ENCODE measurements at places on chromosomes 2 and 18.

DNA sequence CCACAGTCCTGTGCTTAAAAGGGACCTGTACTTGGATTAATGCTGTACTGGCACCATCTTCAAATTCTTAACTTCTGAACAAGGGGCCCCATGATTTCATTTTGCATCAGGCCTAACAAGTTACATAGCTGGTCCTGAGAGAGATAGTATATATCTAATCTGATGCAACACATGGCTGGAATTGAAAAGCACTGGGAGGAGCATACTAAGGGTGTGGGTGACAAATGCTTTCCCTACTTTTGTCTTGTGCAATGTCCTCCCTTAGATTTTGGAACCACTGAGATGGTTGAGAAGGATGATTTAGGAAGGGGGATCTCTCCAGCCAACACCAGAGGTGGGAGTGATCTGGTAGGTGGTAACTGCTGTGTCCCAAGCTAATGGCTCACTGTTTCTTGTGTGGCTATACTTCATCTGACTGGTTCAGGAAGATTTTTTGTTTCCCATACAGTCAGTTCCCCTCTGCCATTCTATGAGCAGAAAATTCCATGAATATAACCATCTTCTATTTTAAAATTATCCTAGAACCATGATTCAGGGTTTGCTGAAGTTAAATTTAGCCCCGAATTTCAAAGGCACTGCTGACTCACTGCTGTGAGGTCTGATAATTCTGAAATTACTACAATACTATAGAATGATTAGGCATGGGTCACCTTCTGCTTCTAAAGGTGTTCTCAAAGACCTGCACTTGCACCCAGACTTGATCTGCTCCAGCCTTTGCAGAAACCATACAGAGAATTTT, 108.3 kb upstream of the NCKAP5 start:
- no peak for DNase-seq

DNA sequence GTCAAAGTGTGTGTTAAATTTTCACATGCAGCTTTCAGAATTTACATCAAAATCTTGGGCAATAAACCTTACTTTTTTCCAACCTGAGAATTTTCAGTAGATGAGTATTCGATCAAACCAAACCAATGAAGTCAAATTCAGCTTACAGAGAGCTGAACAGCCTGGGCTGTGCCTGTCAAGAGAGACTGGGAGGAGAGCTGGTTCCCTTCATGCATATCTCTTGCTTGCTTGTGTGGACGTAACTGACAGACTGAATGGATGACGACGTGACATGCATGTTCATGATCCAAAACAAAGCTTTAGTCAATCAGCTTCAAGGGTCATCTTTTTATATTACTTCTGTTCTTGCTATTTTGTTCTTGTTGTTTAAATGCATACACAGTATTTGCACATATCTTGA, 145.2 kb downstream of the GALNT3 start:
- DNase-seq: no peak

DNA sequence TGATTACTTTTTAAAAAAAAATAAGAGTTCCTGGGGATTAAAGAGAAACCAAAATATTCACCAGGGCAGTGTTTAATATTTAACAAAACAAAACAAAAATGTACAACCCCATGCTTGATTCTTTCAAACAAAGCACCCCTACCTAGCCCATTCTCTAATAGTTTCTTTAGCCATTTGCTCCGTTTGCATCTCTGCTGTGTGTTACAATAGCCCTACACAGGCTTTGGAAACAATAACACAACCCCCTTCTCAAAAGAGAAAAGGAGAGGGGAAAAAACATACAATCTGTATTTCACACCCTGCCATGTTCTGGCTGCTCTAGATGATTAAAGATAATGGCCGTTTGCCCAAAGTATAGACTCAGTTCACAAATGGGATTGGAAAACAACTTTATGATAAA, 302.9 kb downstream of the CPS1 start:
- no peak for DNase-seq

DNA sequence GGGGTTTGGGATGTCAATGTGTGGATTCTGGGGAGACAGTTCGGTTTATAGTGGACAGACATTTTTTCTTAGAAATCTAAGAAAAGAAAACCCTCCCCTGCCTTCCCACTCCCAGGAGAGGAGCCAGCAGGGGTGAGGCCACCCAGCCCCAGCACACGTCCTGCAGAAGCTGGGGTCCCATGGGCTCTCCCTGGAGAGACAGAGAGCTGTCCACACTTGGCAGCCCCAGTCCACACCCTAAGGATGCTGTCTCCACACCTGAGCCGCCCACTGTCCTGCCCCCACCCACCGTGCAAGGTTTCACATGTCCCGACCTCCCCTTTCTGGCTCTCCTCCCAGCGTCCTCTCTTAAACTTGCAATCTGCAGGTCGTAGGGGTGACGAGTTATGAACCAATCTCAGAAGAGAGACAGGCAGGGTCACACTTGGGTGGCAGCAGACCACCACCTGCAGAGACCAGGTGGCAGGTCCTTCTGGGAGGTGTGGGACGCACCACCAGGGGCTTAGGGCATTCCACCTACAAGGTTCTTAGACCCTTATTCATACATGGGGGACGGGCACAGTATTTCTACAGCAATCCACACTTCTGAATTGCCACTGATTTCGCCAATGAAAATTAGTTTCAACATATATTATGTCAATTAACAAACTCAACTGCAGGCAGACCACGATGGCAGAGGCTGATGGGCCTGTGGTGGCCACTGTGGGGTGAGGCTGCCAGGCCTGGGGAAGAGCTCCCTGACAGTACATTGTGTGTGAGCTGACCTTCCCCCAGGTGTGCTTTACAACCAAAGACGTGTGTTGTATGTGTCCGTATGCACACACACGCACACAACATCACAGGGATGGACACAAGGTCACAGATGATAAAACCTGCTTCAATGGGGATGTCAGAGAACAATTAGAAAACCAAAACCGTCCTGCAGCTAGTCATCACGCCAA, 158.5 kb downstream of the TPO start:
- no peak for DNase-seq

GRCh38 chr18:73121207-73121606, 253.4 kb upstream of the NETO1 start:
- DNase-seq: no peak

DNA sequence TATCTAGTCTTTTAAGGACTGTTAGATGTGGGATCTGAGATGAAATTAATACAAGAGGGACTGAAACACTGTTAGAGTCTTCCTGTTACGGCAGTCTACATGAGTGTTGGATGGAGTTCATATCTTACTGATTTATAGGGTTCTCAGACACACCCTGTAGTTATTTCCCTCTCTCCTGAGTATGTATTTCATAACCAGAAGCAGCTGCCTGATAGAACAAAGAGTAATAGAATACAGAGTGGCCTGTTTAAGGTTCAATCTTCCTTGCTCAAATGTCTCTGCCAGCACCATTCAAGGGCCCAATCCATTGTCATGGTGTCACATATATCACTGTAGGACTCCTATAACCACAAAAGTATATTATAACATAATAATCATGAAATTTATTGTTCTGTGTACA, 1229.1 kb upstream of the ACVR2A start:
- DNase-seq: no peak

DNA sequence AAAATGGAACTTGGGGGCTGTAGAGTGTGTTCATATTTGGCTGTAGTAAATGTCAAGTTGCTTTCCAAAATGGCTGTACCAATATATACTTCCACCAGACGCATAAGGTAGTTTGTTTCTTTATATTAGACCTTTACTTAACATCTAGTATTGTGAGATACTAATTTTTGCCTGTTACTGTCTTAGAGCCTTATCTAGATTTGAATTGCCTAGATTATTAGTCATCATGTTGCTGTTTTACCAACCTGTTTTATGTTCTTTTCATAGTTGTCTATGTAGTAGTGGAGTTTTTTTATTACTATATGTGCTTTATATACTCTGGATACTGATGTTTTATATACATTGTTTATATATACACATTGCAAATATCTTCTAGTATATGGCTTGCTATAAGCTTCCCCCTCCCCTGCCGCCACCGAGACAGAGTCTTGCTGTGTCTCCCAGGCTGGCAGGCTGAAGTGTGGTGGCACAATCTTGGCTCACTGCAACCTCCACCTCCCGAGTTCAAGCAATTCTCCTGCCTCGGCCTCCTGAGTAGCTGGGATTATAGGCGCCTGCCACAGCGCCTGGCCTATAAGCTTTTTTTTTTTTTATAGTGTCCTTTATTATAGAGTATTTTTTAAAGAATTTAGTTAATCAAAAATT, 18.9 kb downstream of the SLC39A10 start:
- DNase-seq: no peak

DNA sequence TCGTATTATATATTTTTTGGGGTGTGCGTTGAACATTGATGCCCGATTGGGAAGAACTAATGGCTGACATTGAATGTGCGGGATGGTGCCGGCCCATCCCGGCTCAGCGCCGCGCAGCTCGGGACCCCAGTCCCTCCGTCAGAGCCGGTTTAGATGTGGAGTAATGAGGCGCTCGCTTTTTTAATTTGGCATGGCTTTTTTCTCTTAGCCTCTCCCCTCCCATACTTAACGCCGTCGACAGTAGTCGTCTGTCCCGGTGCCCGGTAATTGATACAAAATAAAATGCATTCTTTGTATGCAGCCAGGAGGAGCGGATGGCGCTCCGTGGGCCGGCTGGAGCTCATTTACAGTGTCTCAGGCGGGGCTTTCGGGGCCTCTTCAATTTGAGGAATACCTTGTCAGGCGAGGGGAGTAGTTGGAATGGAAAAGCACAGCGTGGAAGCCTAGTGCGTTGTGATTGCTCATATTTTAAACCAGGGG, 209.2 kb downstream of the GBX2 start:
- no peak for DNase-seq
